ENCODE measurements at places on chromosomes 6 and 20.

DNA sequence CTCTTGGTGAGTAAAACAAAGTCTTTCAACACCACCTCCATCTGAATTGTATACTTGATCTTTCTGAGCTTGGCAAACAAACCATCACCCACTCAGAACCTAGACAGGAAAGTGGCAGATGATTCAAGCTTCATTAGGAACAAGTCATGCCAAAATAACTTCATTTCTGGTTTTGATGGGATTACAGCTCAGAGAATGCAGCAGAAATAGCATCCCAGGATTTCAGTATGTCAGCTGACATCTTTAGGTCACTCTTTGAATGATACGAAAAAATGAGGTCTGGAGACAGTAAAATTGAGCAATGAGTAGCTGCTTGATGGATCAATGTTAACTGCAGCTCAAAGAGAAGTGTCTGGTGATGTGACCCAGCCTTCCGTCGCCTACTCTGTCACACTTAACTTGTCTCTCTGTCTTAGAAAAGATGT is 92.4 kb downstream of the GJA10 start:
- DNase-seq: no peak

- no peak for DNase-seq
These were observed 16.7 kb downstream of the PCMT1 start for GRCh38 chr6:149766156-149766769.

DNA sequence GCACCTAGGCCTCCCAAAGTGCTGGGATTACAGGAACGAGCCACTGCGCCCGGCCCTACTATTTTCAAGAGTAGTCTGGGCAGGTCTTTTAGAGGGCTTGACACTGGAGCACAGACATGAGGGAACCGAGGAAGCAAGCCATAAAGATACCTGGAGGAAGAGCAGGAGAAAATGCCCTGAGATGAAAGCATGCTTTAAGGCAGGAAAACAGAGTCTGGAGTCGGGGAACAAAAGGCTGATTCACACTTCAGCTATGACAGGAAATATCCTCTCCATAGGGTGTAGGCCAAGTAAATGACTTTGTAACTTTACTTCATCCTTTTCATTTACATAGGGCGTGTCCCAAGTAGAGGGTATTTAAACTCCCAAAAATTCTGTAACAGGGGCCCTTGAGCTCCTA is 4.3 kb upstream of the SERINC3 start:
- DNase-seq: no peak

GRCh38 chr20:49381558-49382493 is 100.6 kb downstream of the KCNB1 start:
- no peak for DNase-seq

DNA sequence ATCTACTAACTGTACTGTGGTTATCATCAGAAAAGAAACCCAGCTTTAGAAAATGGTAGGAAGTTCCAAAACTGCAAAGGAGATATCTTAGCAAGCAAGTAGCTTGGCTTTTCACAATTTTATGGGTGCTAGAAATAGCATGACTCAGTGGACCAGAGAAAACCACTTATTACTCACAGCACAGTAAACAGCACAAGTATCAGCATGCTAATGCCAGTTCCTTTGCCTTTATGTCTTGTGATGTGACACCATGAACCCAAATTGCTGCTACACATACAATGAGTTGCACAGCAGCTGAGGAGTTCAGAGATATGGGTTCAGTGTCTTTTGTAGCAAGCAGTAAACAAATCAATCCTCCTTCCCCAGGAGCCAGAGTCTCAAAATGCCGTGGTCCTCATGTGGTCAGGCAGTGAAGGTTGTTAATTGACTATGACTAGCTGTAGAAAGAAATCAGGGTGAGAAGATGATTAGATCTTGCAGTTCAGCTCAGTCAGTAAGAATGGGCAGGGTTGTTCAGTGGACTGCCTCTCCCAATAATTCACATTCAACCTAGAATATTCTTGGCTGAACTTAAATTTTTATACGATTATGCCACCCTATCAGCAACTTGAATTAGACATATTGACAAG is 73.3 kb downstream of the OPRM1 start:
- DNase-seq: no peak

- no peak for DNase-seq
These were observed 42.9 kb upstream of the EYA2 start for GRCh38 chr20:46851746-46852145.

DNA sequence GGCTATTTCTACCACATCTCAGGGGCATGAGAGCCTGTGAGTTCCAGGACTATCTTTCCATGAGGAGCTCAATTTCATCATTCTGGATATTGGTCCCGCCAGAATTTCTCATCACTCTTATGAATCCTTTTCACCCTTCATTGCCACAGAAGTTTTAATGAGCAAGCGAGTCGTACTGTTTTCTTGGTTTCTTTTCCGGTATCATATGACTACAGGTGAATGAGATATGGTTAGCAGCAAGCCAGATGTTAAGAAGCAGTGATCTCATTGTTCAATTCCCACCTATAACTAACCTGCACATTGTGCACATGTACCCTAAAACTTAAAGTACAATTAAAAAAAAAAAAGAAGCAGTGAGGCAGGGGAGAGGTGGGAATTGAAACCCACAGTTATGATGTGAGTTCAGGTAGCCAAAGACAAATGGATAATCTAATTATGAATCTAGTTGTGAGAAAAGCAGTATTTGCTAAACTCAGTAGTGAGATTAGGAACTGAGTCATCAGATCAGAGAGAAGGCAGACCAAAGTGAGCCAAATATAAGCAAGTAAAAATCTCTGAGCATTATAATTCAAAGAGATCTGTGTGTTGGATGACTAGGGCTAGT is 78.0 kb upstream of the ELOVL5 start:
- DNase-seq: no peak

DNA sequence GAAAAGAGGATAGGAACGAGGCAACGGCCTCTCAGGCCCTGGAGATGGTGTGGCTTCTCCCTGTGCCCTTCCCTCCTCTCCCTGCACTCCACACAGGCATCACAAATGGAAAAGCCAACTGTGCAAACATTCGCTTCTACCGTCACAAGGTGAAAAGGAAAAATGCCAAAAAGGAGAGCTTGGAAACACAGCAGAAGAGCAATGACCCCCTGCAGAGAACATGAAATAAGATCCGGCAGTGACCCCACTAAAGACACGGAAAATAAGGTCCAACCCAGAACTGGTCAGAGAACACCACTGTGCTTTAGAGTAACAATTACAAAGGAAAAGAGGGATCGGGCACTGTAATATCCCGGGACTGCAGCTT is 63.0 kb downstream of the SLC22A23 start:
- DNase-seq: no peak

- no peak for DNase-seq
These were observed 246.3 kb upstream of the RNF24 start for GRCh38 chr20:4261333-4262284.

DNA sequence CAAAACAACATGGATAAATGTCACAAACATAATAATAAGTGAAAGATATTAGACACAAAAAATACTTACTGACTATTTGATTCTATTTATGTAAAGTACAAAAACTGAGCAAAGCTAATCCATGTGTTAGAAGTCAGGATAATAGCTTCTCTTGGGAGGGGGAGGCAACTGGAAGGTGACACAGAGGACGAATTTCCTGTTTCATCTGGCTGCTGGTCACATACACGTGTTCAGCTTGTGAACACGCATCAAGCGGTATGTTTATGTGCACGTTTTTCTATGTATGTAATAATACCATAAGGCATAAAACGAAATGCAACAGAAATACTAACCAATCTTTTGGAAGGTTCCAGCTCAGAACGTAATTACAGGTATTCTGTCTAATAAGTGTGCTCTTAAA is 54.3 kb downstream of the MKKS start:
- no peak for DNase-seq

- DNase-seq: no peak
These were observed 9.8 kb downstream of the OGFRL1 start for GRCh38 chr6:71298459-71298858.

- no peak for DNase-seq
These were observed 872 bp upstream of the RBM39 start for GRCh38 chr20:35742741-35743523.

- no peak for DNase-seq
These were observed 13.0 kb downstream of the SLC35F1 start for GRCh38 chr6:117919775-117920729.

- no peak for DNase-seq
These were observed 30.4 kb downstream of the RPP40 start for GRCh38 chr6:4973415-4973814.

GRCh38 chr20:34024723-34025351 is 31.1 kb downstream of the RALY start:
- no peak for DNase-seq

DNA sequence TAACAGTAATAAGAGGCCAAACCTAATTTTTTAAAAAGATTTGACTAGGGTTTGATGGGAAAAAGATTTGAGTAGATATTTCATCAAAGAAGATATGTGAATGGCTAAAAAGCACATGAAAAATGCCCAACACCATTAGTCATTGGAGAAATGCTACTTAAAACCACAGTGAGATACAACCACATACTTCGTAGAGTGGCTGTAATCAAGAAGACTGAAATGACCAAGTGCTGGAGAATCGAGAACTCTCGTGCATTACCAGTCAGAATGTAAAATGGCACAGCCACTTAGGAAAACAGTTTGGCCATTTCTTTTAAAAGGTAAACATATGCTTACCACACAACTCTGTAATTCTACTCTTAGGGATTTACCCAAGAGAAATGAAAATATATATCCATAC is 175.5 kb downstream of the EYA2 start:
- no peak for DNase-seq

DNA sequence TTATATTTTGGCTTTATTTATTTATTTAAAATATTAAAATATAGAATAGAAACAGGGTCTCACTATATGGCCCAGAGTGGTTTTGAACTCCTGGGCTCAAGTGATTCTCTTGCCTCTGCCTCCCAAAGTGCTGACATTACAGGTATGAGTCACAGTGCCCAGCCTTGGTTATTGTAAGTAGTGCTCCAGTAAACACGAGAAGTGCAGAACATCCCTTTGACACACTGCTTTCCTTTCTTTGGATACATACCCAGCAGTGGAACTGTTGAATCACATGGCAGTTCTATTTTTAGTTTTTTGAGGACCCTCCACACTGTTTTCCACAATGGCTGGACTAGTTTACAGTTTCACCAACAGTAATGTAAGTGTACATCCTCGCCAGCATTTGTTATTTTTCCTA is 203.9 kb downstream of the PHF3 start:
- no peak for DNase-seq

GRCh38 chr6:150177259-150177951 is 34.6 kb downstream of the PPP1R14C start:
- DNase-seq: no peak

DNA sequence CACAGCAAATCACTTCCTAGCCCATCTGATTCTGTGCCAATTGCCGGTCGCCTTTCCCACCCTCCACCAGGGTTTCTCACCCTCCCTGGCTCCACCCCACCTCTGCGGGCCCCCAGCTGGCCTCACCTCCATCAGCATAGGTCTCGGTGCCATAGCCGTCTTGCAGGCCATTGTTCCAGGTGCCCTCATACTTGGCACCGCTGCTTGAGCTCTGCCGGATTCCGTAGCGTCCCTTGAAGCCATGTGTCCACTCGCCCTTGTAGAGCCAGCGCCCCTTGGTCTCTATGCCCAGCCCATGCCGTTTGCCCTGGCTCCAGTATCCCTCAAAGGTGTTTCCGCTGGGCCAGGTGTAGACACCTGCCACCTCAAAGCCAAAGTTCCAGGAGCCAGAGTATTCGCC is 787 bp downstream of the JPH2 start:
- no peak for DNase-seq

GRCh38 chr20:11103866-11104265 is 430.1 kb upstream of the JAG1 start:
- no peak for DNase-seq

GRCh38 chr6:79777713-79778579 is 146.8 kb downstream of the SH3BGRL2 start:
- peak; percentile 57 for DNase-seq

DNA sequence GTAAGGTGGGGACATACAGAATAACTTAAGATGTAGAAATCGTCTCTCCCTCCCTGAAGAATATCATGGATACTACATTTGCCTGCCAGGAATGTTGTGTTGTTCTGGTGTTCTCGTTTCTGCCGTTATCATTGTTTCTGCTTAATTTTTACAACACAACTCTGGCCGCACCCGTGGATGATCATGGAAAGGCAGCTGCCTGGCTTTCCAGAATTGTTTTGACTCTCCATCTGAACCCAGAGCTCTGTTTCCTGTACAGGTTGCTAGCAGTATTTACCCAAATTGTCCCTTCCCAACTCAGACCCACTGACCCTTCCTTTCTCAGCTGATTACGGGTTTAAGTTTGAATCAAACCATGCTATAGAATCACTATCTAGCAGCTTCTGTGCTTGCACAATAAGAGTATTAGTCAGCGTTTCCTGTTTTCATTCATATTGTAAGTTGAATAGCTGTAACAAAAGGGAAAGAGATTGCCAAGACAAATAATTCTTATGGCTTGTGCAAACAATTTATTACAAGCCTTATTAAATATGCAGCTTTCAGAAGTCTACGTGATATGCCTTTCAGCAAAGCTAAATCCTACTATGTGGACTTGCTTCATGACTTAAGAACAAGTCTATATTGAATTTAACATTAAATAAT is 139.0 kb downstream of the MTHFD1L start:
- peak; percentile 81 for DNase-seq

DNA sequence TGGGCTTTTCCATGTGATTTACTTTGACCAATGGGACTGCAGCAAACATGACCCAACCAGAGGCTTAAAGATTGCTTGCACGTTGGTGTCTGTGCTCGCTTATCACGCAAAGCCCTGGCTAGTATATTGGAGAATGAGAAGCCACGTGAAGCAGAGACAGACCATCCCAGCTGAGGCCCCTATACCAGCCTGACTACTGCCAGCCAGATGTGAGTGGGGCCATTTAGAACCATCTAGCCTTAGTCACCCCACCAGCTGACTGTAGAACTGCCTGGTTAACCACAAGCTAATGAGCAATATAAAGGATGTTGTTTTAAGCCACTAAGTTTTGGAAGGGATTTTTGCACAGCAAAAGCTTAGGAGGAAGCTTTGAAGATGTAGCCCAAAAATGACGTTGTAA is 74.5 kb downstream of the MACROD2 start:
- DNase-seq: no peak

DNA sequence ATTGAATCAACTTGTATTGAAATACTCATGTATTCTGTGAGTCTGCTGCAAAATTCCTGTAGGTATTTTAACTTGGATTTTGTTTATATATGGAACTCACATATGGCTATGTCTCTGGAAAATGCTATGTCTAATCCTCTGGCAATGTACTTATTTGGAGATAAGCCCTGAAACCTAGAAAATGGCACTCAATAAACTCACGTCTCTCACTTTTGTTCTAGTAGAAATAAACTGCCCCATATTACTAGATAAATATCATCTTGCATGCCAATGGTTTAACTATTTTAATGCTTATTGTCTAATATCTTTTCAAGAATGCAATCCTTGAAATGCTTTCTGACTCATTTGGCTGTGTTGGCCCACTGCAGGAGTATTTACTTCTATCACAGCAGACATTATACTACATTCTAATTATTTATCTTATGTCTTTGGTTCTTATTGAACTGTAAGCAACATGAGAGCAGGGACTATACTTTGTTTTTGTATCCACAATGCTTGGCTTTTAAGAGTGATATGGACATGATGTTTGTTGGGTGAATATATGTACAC is 292.2 kb upstream of the RSPO3 start:
- no peak for DNase-seq
